Stimulated activated naive CD4-positive, alpha-beta T cell treated with Interleukin-2 at 50 U/mL for 16 hours (primary cell): ENCODE measurements at places on chromosomes 16 and 17.

DNA sequence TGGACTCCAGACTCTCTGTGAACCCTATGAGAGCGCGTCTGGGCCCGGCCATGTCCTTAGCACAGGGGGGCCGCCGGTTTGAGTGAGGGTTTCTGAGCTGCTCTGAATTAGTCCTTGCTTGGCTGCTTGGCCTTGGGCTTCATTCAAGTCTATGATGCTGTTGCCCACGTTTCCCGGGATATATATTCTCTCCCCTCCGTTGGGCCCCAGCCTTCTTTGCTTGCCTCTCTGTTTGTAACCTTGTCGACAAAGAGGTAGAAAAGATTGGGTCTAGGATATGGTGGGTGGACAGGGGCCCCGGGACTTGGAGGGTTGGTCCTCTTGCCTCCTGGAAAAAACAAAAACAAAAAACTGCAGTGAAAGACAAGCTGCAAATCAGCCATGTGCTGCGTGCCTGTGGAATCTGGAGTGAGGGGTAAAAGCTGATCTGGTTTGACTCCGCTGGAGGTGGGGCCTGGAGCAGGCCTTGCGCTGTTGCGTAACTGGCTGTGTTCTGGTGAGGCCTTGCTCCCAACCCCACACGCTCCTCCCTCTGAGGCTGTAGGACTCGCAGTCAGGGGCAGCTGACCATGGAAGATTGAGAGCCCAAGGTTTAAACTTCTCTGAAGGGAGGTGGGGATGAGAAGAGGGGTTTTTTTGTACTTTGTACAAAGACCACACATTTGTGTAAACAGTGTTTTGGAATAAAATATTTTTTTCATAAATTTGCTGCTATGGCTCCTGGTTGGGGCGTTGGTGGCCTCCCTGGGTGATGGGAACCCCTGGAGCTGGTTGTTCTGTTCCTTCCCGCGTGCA, 23.1 kb downstream of the STAT5A start:
- no peak for DNase-seq

DNA sequence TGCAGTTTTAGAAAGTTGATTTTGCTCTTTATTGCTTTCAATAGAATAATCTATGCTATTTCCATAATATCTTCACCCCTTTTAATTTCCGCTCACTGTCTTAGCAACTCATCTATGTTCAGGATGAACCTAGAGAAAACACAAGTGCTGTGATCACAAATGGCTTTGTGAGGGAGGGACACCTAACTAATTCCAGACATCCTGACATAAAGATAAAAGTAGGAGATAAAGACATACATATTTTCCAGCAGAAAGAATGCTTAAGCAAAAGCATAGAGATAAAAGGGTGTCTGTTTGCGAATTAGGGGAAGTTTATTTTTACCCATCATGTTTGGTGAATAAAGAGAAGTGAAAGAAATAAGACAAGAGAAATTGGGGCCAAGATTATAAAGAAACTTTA, 254.2 kb downstream of the KCNJ2 start:
- no peak for DNase-seq

- no peak for DNase-seq
Observed at GRCh38 chr16:19005561-19006445, 22.1 kb downstream of the TMC7 start.

GRCh38 chr17:69581061-69581961, 166.8 kb downstream of the MAP2K6 start:
- no peak for DNase-seq

GRCh38 chr17:1783834-1784611, 22.2 kb downstream of the SERPINF1 start:
- no peak for DNase-seq

- DNase-seq = no peak
Observed at GRCh38 chr16:65570261-65570660, 448.4 kb upstream of the CDH11 start.

- DNase-seq = no peak
Observed at GRCh38 chr16:88014954-88015805, 63.9 kb downstream of the BANP start.

DNA sequence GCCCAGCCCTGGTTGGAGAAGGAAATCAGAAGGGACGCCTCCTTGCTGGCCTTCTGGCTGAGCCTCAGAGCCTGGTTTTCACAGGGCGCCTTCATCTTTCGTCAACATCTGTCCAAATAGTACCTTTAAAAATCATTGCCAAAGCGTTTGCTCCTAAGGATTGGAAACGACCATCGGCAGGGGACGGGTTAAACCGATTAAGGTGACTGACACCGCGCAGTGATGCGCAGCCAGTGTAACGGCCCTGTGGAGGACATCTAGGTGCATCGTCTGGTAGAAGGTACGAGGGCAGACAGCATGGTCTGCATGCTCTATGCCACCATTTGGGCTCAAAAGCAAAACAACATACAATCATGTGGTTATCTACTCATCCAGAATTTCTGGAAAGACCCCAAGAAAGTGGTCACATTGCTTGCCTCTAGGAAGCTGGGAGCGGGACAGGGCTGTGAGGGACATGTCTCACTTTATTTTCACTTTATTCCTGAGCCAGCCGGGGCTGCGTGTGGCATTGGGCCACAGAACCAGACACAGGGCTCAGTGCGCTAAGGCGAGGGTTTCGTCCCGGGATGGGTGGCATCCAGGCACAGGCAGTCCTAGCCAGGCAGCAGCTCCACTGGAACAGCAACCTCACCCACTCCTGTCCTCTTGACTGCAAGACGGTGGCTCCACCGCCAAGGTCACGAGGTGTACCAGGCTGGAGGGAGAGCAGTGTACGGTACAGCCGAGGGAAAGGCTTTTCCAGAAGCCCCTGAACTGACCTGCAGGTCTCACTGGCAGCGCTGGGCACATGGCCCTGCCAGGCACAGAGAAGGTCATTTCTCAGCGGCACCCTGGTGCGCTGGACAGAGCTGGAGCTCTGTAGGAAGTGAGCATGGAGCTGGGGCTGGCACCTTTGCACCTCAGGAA, 40.9 kb upstream of the JPH3 start:
- DNase-seq = no peak

DNA sequence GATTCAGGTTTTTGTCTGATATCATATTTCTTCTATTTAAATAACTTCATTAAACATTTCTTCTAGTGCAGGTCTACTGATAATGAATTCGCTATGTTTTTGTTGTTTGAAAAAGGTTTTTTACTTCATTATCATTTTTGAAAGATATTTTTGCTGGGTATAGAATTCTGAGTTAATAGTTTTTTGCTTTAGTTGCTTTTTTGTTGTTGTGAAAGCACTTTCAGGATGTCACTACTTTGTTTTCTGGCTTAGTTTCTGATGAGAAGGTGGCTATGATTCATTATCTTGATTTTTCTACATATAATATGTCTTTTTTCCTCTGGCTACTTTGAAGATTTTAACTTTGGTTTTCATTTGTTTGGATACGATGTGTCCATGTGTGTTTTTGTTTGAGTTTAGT, 3.5 kb downstream of the ZFP1 start:
- DNase-seq = no peak

- DNase-seq = no peak
Observed at GRCh38 chr17:11538366-11538765, 59.9 kb upstream of the DNAH9 start.

DNA sequence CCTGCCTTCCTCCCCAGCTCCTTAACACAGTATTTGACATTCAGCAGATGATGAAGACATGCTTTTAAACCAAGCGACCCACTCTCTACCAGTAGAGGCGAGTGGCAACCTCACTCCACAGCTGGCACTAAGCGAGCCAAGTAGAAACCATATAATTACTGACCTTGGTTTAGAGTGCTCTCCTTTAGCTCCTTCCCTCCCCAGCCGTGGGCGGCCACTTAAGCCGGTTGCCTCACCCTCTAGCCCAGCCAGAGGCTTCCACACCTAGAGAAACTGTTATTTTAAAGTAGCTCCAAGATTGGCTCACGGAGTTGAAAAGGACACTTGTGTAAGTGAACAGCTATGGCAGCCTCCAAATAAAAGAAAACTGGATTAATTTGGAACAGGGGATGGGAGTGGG, 109.1 kb upstream of the CRHR1 start:
- DNase-seq = no peak

DNA sequence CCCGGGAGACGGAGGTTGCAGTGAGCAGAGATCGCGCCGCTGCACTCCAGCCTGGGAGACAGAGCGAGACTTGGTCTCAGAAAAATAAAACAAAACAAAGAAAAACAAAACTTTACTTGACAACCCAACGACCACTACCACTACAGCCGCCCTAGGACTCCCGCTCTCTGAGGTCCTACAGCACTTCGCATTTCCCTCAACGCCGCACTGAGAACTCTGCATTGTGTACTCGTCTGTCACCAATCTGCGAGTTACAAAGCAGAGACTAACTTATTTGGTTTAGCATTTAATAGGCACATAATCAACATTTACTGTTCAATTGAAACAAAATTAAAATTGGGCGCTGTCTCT, 479 bp upstream of the ZNF207 start:
- peak; percentile 16 for DNase-seq

GRCh38 chr17:49616086-49616485, 40.4 kb downstream of the NXPH3 start:
- no peak for DNase-seq

- DNase-seq = no peak
Observed at GRCh38 chr16:23991066-23991465, 155.3 kb downstream of the PRKCB start.

DNA sequence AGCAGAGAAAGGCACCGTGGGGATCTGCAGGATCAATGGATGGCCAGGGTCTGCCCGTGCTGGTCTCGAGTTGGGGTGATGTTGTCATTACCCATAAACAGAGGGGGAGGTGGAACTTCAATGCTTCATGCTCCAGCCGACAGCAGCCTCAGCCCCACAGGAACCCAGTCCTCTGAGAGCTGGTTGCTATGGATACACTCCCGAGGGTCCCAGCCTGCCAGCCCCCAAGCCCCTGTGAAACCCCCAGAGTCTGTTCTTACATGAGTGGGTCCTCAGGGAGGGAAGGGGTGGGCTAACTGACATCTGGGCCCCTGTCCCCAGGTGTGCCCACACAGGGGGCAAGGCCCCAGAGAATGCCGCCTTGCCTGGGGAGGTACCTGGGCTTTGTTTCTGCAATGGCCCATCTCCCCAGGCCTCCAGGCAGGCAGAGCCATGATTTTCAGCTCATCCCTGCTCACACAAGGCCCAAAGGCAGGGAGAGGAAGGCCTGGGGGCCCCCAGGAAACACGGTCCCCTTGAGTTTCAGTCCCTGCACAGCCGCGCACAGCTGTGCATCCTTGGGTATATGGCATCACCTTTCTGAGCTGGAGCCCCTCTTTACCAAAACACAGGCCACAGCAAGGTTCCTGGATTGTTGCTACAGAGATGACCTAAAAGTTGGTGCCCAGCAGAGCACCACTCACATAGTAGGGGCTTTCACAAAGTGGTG, 223.7 kb downstream of the ZNF423 start:
- no peak for DNase-seq

DNA sequence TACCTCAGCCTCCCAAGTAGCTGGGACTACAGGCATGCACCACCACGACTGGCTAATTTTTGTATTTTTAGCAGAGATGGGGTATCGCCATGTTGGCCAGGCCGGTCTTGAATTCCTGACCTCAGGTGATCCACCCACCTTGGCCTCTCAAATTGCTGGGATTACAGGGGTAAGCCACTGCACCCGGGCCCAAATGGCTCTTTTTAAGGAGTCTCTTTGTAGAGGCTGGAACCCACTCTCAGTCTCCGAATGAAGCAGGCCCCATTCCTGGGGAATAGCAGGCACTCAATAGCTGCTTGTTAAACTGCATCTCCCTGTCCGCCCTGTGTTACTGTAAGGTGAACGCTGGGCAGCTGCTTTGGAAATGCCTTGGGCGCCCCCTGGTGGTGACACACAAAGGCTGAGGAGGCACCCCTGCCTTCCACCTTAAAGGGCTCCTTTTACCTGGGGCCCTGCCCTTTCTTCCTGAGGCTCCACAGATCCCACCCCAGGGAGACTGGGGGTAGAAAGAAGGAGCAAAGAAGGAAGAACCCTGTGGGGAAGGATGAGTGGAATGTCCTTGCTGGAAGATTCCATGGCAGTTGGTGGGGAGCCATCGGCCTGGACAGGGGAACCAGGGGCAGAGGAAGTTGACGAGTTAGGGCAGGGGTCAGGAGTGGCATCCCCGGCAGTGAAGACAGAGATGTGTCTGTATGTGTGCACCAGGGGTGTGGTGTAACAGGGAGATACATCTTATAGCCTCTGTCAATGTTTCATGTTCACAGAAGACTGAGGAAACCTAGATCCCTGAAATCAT, 6.1 kb upstream of the SP2 start:
- DNase-seq = peak; percentile 87

DNA sequence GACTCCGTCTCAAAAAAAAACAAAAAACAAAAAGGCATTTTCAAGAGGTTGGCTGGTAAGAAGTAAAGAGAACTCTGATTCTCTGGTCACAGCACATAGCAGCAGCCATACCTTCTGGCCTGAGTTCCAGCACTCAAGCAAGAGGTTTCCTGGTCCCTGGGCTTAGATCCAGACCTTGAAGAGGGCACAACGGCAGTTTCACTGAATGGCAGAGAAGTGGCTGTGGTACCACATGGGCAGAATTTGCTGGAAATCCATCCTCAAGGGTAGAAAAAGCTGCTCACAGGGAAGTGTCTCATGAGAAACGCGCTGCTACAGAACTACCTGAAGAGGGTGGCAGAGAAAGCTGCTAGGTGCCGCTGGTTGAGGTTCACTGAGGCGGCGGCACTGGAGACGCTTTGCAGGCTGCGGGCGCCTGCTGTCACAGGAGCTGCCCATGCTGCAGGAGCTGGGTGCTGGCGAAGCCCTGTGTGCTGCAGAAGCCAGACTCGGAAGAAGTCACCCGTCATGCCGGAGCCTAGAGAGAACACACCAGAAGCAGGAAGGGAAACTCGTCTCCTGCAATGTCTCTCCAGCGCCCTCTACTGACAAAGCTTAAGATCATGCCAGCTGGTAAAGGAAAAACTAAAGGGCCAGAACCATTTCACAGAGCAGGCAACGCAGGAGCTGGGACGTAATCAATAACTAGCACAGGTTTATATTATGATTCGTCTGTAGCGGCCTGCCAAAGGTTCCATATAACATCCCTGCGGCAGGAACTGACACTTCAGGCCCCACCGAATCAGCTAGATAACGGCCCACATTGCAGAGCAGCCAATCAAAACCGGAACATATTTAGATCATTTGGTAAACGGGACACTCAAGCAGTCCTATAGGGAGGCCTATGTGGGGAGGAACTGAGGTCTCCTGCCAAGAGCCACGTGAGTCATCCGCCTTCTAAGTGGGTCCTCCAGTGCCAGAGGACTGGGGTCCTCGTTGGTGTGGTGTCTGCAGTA, 5.4 kb upstream of the ZNF213 start:
- peak; percentile 73 for DNase-seq
